ENCODE measurements at places on chromosomes 4 and X.

- no peak for DNase-seq
These were observed 254.7 kb downstream of the AFF2 start for GRCh38 chrX:148755111-148755510.

GRCh38 chrX:112247714-112248113, 165.1 kb upstream of the TRPC5 start:
- no peak for DNase-seq

DNA sequence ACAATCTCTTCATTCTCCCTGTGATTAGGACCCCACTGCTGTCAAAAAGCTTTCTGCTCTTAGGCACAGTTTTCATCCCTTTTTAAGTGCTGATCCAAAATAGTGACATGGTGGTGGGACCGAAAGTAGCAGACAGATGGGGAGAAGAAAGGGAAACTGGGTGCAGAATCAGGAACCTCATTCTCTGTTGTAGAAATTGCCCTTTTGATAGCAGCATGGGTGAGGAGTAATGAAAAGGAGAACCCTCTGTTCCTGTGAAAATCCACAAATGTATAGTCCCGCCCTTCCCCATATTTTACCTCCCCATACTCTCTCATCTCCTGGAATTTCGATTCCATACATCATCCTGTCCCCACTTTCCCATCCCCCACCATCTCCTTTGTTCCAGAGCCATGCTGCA, 126.5 kb downstream of the STIM2 start:
- no peak for DNase-seq

GRCh38 chr4:142281999-142282398, 564.1 kb downstream of the INPP4B start:
- no peak for DNase-seq

Data from adipocyte (in vitro differentiated cells).